ENCODE measurements at places on chromosomes 16 and 17.
A peak's percentile ranks its signal among the peaks of the same experiment; 100 is the strongest.

GRCh38 chr17:83176623-83177583 lies 97.5 kb downstream of the METRNL start:
- DNase-seq: no peak

- no peak for DNase-seq
Observed at GRCh38 chr17:65750631-65751115, 189.2 kb upstream of the AXIN2 start.

GRCh38 chr16:84511180-84511800 lies 6.8 kb upstream of the MEAK7 start:
- DNase-seq: peak; percentile 20

DNA sequence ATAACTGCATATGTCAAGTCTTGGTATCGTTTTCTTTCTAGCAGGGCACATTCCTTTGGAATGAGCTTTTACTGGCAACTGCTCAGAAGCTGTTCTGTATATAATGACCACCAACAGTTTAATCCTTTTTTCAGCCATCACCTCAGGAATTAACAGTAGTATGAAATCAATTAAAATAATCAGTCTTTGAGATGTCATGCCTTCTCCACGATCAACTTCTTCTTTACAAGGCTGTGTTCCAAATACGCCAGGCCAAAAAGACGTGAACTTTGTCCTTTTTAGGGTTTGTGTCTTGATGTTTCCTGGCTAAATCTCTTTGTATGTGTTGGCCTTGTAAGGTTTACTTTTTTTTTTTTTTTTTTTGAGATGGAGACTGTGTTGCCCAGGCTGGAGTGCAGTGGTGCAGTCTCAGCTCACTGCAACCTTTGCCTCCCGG lies 54.9 kb downstream of the ABCC1 start:
- no peak for DNase-seq

DNA sequence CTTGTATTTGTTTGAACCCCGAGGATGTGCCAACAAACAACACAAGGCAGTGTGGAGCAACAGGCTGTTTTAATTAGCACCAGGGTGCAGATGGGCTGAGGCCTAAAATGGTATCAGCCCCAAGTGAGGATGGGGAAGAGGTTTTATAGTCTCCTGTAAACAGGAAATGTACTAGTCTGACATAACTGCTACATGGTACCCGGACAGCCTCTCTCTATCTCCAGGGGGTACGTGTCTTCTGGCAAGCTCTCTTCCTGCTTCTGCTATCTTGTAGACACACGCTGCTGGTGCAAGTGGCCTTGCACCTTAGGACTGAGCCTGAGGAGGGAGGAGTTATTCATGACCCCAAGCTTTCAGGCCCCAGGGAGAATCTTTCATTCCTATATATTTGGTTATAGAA lies 2451.0 kb downstream of the TP53TG3F start:
- no peak for DNase-seq

All from NCI-H446 (cell line).